ENCODE measurements at places on chromosomes 7 and 10.
A peak's percentile ranks its signal among the peaks of the same experiment; 100 is the strongest.

DNA sequence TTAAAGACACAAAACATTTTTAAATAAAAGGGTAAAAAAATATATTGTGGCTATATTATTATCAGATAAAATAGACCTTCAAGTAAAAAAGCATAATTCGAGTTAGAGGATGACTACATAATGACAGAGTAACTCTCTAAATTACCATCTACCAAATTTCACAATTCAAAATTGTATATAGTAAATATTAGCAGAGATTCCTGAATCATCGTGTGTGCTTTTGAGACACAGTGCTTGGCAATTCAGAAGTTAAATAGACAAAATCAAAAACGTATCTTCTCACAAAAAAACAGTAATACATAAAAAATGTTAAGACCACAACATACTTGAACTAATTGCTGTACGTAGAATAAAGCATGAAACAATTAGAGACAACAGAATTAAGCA, 110.4 kb downstream of the AHR start:
- no peak for DNase-seq

DNA sequence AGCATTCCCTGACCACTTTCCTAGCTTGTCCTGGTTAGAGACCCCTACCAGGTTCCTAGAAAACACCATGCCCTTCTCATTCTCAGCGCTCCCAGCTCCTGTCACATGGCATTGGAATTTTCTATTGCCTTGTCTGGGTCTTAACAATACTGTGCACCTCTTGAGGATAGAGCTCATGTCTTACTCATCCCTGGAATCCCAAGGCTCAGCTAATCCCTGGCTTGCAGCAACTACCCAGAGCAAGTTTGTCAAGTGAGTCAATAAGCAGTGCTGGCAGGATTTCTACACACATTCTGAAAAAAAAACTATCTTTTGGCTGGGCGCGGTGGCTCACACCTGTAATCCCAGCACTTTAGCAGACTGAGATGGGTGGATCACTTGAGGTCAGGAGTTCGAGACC, 11.7 kb upstream of the PRDX3 start:
- DNase-seq, result no peak

DNA sequence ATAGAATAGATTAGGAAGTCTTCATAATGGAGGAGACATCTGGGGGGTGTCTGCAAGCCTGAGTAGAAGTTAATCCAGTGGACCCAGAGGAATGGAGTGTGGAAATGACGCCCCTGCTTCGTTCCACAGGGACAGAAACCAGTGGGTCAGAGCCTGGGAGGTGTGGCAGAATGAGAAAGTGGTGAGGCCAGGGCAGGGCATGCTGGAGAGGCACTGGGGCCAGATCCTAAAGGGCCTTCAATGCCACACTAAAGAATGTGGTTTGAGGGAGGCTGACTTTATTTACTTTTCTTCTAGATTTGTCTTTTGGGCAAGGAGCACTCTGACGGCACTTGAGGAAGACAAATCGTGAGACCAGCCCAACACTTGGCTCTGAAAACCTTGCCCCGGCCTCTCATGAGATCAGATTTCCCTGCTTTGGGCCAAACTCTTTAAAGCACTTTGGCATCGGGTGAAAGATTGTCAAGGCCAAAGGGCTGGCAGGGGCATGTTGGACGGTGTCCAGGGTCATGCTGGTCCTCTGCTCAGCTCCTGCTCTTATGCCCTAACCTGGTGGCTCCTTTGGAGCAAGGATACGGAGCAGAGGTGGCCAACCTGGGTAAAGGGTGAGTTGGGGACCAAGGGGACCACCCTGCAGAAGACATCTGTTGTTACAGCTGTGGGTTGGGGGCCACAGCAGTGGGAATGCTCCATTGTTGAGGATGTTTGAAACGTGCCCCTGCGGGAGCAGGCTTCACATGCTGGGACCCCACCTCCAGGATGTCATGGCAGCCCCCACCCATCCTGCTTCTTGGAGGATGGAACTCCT, 157.0 kb upstream of the ZMIZ1 start:
- DNase-seq, result no peak

DNA sequence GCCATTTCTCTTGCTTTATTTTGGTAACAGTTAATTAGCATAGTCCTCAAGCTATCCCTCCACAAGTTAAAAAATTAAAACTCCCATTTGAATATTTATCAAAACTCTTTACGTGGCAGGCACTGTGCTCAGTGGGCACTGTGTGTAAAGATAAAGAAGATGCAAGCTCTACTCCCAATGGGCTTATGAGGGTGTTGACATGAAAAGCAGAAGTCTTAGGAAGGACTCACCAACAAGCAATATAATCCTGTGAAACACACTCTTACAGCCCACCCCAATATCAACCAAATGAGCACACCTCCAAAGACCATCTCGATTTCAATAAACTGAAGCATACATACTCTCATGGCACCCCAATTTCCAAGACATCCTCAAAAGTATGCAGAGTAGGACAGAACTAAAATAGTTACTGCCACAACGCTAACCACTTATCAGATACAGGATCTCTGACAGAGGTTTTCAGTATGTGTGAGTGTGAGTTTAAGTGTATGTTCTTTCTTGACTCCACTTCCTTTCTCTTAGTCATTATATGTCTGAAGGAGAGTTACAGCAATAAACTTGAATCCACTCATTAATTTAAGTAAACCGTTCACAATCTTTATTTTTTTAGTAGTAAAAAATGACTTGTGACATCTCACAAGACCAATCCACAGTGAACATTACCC, 120.0 kb downstream of the PDE1C start:
- no peak for DNase-seq

- DNase-seq, result no peak
Measured at GRCh38 chr10:58157076-58157766, 110.5 kb downstream of the IPMK start.

DNA sequence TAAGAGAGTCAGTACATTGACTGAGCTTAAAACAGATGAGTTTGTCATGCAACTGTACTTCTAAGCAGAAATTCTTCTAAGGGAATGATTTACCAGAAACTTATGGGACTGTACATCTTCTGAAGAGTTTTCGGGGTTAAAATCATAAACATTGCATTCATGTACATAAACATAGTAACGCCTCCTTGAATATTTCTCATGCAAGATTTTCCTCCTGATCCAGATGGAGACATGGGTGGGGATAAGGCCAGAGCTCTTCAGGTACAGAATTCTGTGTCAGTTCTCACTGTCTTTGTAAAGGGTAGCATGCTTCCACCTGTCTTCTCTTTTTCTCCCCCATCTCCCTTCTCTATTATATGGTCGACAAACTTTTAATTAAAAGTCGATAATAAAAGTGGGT, 335.3 kb downstream of the ABCA13 start:
- no peak for DNase-seq

DNA sequence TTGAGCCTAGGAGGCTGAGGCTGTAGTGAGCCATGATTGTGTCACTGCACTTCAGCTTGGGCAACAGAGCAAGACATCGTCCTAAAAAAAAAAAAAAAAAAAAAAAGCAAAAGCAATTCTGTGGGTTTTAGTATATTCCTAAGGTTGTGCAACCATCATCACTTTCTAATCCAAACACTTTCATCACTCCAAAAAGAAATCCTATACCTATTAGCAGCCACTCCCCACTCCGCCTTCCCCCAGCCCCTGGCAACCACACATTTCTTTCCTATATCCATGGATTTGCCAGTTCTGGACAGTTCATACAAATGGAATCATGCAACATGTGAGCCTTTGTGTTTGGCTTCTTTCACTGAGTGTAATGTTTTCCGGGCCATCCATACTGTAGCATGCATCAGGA, 20.4 kb downstream of the ZAN start:
- no peak for DNase-seq

- DNase-seq, result no peak
Measured at GRCh38 chr7:128037880-128038619, 6.8 kb upstream of the LRRC4 start.

GRCh38 chr7:30848121-30848855, 63.4 kb upstream of the AQP1 start:
- no peak for DNase-seq

- DNase-seq, result no peak
Measured at GRCh38 chr10:69413221-69413865, 3.4 kb downstream of the TACR2 start.

GRCh38 chr10:121823993-121824463, 103.8 kb downstream of the ATE1 start:
- peak; percentile 10 for DNase-seq

DNA sequence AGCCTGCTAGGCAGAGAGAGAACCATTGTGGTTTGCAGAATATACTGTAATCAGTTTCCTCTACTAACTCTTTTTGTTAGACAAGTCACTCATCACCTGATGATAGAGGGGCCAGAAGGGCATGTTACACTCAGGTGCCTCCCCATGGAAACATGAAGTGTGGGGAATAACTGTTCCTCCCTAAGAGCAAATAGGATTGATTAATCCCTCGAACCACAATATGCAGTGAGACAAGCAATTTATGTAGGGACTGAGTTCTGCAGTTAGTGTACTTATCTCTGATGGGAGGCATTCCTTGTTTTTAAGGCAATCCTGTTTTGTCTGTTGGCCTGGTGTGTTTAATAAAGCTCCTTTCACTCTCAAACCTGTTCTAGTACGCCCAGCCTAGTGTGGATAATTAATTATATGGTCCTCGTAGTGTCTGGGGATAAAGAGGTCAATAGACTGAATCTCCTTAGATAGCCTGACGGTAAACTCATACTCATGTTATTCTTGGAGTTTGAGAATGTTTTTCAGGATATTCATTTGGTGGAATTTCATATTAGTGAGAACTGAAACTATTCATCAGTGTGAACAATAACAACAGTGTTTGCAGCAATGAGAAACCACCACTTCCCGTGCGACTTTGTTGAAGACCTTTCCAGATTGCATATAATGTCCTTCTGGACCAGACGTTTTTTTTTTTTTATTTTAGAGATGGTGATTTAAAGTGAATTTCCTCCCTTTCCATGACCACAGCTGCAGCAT, 344.8 kb upstream of the FZD8 start:
- DNase-seq, result no peak

DNA sequence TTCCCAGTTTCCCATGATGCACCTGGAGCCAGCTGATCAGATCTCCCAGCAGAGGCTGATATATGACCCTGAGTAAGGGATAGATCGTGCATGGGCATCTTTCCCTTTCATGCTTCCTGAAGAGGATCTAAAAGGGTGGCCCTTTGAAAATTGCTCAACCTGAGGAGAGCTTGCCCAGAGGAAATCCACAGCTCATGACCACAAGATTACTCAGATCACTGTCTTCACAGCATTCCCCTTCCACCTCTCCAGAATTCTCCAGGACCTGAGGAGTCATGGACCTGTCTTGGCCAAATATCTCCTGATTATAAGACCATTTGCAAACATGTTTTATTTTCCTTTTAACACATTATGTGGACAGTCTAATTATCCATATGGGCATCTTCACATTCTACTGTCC, 328.1 kb downstream of the LHFPL3 start:
- no peak for DNase-seq

DNA sequence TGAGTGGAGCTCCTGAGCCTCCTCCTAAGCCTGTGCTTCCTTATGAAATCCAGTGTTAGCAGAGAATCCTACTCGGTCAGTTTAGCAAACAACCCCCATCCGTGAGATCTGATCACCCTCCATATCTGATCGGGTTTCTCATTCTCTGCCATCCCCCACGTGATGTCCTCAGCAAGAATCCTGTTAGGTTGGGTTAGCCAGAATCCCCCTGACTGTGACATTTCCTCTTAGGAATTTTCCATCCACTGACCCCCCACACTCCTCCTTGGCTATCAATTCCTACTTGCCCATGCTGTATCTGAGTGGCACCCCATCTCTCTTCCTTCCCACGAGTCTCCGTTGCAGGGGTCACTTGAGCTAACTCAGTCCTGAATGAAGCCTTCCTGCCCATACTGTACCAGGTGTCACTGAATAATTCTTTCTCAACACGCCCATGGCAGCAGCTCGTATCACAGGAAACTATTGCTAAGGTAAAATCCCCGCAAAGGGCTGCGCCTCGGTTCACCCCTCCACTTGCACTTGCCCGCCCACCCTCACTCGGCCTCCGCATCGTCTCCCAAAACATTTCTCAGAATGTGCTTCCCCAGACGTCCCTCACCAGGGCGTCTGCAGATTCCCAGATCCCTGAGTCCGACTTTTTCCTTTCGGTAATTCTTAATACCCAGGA, 44.1 kb downstream of the MYOF start:
- no peak for DNase-seq

- DNase-seq, result no peak
Measured at GRCh38 chr10:46014206-46014605, 16.2 kb downstream of the NCOA4 start.

GRCh38 chr7:35424869-35425495, 171.1 kb upstream of the TBX20 start:
- DNase-seq, result peak; percentile 70

DNA sequence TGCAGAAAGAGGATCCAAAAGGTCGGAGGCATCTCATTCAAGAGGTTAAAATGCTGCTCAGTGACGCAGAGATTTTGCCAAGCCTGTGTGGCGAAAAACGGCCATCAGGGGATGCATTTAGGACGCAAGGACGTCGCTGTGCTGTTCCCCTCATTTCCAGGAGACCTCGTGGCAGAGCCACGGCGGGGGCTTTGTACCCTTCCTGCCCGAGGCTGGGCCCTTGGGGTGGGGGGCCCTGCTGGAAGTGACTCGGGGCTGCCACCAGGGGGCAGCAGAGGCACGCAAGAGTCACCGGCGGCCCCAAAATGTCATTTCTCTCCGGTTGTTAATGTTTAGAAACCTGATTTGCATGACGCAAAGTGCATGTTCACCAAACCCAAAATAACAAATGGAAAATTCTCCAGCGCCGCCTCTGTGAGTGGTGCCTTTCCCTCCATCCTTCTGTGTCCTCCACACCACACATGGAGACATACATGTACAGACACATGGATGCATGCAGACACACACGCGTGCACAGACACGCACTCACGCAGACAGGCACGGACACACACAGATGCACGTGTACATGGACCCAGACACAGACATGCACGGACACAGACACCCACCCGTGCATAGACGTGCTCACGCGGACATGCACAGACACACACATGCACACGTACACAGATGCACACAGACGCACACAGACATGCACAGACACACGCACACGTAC, 51.0 kb upstream of the NKX6-2 start:
- peak; percentile 80 for DNase-seq

DNA sequence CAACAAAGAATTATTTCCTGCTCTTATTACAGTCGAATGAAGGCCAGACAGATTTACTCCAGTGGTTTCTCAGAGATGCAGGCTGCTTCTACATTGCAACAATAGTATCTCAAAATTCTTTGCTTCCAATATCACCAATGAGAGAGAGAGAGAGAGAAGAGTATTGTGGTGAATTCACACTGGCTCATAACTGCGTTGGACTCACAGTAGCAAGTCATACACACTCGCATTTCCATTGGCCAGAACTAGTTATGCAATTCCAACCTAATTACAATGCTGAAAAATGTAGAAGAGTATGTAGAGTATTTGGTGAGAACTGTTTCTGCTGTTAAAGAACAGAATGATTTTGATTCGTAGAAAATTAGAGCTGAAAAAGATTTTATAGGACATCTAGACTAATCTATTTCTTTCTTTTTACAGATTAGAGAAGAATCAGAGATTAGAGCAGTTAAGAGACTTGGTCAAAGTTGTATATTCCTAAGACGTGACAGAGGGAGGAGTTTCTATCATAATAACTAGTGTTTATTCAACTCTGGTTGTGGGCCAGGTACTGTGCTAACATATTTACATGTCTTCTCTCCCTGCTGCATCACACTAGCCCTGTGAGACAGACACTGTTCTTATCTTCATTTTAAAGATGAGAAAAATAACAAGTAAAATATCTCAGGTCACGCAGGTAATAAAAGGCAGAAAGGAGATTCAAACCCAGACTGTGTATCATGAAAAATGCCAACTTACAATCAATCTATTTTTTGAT, 34.6 kb upstream of the PDK4 start:
- DNase-seq, result no peak

- DNase-seq, result no peak
Measured at GRCh38 chr7:140593672-140593982, 47.0 kb downstream of the DENND2A start.

All from HuH-7.5 (cell line).